ENCODE measurements at places on chromosomes 11 and 22. TPM values are rescaled to one million over a fixed set of nuclear protein-coding genes. Genes with fewer than 3 reads are reported as not detected.

Gene SLCO2B1
- total RNA-seq = not detected

Gene FIBIN
- total RNA-seq = 40.3 TPM

Gene MMP11
- total RNA-seq = 10.9 TPM

Gene TRAPPC4
- 139 TPM for total RNA-seq

Gene TSGA10IP
- not detected for total RNA-seq

Gene MRPL11
- total RNA-seq = 74.2 TPM

Gene WBP2NL
- total RNA-seq = 0.72 TPM

Gene HBG2
- not detected for total RNA-seq

Gene MS4A15
- not detected for total RNA-seq

Gene PATE4
- not detected for total RNA-seq

Gene SPECC1L
- 33.1 TPM for total RNA-seq

Gene DCUN1D5
- total RNA-seq = 92.2 TPM

Gene CERK
- 34.0 TPM for total RNA-seq
